Stimulated activated CD8-positive, alpha-beta memory T cell treated with anti-CD3 and anti-CD28 coated beads, Interleukin-15, amount 100 ng/mL, for 24 hours (primary cell): ENCODE measurements at places on chromosomes 5 and 9.

- DNase-seq = no peak
These were observed 25.3 kb upstream of the SLC31A2 start for GRCh38 chr9:113125386-113126035.

DNA sequence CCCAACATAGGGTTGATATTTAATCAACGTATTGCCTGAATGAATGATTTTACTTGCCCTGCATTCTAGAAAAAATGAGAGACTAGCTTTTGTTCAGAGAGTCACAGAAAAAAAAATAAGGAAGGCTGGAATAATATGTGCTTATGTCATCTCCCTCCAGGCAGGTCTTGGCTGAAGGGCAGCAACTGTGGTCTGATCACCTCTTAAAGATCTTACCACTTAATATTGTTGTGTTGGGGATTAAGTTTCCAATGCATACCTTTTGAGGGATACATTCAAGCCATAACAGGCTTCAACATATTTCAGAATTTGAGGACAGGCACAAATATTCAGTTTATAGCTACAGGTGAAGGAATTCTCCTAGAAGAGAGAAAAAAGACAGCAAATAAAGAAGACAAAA lies 157.3 kb upstream of the S1PR3 start:
- DNase-seq = no peak

GRCh38 chr5:124651663-124652513 lies 94.6 kb downstream of the ZNF608 start:
- no peak for DNase-seq

DNA sequence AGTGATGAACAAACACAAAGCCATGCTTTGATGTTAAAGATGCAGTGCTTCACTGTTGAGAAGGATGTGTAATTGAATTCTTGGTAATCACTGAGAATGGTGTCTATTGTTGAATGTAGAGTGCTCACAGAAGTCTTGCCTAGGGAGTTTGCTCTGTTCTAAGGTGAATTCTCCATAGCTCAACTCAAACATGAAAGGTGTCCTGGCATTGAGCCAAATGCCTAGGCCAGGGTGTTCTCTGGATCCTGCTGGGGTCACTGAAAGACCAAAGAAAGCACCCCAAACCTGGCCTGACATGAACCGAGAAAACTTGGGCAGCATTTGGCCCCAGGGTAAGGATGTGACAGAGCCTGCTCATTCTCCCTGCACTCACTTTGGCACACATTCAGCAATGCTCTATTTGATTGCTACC lies 217.3 kb downstream of the ARL15 start:
- DNase-seq = no peak

DNA sequence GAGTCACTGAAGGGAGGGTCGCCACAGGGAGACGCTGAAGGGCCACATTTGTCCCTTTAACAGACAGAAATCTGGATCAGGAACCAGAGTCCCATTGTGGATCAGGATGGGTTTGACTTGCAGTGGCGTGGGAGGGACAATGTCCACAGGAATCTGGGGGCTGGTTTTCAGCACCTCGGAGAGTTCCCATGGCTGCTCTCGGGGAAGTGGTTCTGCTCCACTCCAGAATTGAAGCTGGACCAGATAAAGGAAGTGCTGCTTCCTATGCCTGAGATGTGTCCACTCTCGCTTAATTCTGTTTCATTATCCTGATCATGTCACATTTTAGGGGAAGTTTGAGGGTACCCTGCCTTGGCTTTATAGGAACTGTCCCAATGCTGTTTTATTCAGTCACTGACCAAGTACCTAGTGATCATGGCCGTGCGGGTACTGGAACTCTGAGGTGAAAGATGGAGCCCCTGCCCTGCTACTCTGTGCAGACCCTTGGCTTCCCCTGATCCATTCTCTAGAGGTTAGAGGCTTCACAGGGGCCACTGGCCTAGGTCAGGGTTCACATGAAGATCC lies 28.7 kb downstream of the ENHO start:
- DNase-seq = no peak

DNA sequence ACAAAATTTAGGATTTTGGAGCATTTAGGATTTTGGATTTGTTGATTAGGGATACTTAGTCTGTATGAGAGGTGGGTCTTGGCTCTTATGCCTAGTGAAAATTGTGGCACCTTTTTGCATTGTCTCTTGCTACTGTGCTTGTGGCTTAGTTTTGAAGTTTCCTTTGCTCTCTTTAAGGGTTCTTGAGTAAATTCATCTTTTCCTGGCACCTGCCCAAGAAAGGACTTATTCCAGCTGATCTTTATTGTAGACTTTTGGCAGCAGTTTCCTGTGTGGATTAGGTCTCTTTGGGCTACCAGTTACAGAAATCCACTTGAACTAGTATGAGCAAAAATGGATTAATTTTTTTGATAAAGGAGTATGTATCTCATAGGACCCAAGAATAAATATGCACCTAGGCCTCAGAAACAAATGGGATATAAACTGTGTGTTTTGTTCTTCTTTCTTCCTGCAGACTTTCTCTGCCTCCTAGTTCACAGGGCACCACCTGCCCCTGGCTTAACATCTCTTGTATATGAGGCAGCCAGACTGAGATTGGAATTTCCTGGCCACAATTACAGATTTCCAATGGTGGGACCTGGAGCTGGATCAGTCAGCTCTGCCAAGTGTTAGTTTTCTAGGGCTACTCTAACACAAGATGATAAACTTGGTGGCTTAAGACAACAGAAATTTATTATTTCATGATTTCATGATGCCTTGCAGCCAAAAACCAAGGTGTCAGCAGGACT lies 44.6 kb downstream of the FOCAD start:
- DNase-seq = no peak

DNA sequence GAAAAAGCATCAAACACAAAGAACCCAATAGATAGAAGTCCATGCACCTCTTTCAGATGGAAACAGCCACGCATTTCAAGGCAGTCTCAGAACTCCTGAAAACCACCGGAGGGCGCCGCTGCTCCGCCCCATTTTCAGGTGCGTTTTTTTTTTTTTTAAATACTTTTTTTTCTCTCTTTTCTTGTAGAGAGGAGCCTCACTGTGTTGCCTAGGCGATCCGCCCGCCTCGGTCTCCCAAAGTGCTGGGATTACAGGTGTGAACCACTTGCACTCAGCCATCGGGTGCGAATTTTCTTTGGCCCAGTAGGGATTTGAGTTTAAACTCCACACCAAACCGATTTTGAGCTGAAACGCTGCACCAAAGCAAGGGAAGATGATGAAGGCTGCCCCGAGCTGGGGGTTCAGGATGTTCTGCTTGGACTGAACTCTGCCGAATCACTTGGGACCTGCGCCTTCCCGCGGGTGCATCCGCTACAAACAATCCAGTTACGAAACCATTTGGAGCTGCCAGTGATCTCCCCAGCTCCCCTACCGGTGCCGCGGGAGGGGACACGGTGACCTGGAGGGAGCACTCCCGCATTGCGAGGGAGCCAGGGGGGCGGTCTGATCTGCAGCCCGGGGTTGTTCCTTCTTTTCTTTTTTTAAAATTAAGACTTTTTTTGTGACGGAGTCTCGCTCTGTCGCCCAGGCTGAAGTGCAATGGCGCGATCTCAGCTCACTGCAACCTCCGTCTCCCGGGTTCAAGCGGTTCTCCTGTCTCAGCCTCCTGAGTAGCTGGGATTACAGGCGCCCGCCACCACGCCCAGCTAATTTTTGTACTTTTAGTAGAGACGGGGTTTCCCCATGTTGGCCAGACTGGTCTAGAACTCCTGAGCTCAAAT lies 1.4 kb downstream of the PTGR1 start:
- no peak for DNase-seq

- no peak for DNase-seq
These were observed 264.3 kb upstream of the ADCY2 start for GRCh38 chr5:7131680-7132079.

- no peak for DNase-seq
These were observed 251.6 kb downstream of the GRIA1 start for GRCh38 chr5:153742060-153742459.
